Stimulated activated CD8-positive, alpha-beta memory T cell treated with anti-CD3 and anti-CD28 coated beads, Interleukin-7, amount 100 ng/mL, for 1 hour (primary cell): ENCODE measurements at places on chromosomes 16 and 17.

GRCh38 chr17:49739641-49740271 is 24.2 kb downstream of the FAM117A start:
- DNase-seq: peak; percentile 90

GRCh38 chr17:5135726-5136579 is 20.1 kb downstream of the USP6 start:
- no peak for DNase-seq

DNA sequence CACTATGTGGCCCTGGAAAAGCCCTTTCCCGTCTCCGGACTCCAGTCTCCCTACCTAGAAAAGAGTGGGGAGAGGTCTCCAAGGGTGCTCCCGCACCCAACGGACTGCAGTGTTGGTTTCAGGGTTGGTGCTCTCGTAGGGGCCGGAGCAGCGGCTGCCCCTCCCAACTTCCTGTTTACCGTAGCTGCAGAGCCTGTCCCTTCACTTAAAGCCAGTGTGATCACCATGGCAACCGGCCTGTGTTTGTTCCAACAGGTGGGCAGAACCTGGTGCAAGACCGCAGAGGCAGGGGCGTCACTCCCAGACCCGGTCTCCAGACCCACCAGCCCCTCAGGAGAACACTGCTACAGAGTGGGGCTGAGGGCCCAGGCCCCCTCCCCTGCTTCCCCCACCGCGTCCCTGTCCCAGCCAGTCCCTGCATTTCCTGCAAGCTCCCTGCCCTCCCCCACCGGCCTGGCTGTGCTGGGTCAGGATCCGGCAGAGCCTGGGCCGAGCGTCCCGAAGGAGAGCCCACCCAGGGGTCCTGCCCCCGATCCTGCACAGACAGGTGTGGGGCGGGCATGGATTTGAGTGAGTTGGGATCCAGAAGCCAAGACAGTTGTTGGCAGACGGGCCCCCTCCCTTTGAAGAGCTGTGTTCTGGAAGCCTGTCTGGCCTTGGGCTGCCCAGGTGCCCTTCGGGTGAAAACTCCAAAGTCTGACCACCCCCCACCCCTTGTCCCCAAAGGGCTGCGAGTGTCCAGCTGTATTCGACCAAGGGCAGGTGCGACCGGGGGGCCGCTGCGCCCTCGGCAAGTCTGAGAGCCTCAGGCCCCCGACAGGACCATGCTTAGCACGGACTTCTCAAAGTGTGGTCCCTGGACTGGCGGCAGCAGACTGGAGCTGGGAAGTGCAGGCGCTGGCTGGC is 1.5 kb upstream of the BAIAP3 start:
- no peak for DNase-seq

DNA sequence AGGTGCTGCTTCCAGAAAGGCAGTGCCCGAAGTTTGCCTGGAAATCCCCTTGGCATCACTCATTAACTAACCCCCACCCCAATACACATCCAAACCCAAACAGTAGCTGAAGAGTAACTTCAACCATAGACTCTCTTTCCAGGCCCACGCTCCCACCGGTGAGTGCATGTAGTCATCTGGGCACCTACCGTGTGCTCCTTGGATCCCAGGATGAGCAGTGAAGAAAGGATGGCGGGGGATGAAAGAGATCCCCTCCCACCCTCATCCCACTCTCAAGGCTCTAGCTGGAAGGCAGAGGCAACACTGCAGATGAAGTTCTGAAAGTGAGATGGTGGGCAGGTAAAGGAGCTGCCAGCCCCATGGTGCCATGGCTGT is 305.0 kb downstream of the SOX9 start:
- DNase-seq: no peak

DNA sequence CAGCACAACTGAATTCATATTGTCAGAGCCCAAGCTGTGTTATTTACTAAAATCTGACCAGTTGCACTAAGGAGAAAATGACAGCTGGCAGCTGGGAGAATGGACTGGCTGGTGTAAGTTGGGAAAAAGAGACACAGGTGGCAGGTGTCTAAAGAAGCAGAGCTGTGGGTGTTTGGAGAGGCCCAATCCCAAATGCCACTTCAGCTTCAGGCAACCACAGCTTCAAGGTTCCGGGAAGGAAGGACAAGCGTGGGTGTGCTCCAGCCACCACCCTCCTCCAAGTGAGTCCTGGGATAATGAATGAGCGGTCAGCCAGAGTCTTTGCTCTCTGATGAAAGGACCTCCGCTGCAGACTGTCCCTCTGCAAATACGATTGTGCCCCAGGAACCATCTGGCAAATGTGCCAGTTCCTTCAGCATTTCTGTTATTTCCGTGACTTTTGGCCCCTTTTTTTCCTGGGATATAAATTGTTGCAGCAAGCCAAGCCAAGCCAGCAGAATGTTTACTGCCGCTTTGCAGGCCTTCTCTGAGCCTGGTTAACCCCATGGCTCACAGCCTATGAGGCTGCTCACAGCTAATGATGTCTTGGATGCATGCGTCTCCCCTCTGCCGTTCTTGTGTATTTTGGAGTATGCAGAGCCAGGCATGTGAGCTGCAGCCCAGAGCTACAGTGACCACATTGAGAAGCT is 9.5 kb upstream of the RHBDL3 start:
- DNase-seq: no peak

- no peak for DNase-seq
Observed at GRCh38 chr17:28549236-28550132, 2.9 kb downstream of the UNC119 start.

DNA sequence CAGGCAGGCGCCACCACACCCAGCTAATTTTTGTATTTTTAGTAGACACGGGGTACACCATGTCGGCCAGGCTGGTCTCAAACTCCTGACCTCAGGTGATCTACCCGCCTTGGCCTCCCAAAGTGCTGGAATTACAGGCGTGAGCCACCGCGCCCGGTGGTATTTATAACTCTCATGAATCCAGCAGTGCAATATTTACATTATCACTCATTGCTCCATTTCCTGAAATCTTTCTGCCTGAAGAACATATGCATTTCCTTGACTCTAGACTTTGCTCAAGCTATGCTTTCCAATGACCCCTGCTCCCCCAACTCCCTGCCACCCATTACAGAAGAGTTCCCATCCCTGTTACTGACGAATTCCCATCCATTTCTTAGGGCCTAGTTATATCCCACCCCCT is 19.7 kb upstream of the NDUFAB1 start:
- no peak for DNase-seq

DNA sequence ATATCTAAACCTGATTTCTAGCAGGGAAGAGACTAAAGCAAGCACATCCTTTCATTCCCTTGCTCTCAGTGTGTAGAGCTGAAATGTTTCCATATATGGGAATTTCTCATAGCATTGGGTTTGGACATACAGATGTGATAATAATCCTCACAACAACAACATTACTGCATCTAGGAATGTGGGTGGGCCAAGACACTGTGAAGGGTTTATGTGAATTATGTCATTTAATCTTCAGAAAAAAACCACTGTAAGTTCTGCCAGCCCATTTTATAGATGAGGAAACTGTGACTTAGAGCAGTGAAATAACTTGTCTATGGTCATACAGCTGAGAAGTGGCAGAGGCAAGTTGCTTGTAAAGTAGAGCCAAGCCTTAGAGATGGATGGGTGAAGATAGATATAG is 5.2 kb downstream of the OMG start:
- no peak for DNase-seq

DNA sequence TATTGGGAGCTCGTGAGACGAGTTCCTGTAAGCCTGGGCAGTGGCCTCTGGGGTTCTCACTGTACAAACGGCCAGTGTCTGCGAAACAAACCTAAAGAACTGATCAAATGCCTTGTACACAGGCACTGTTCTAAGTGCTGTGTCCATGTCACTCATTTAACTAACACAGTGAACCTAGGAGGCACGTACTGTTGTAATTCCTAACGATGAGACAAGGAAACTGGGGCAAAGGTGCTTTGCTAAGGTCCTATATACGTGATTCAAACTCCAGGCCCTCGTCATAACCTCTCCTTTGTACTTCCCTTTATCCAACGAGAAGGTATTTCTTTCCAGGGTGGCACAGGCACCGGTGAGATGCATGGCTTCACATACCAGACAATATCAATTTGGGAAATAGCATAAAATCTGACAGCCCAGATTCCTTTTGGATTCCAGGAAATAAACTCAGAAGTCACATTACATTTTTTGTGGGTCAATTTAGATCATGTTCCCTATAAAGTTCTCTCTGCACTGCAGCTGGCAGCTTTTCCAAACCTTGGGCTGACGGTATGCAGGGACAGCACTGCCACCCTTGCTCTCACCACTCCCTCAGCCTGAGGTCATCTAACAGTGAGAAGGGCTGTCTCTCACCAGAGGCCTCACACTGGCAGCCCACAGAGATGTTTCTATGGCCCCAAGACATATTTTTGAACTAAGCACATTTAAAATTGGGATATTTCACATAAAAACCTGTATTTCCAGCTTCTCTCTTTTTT is 18.3 kb downstream of the GLYR1 start:
- DNase-seq: no peak

DNA sequence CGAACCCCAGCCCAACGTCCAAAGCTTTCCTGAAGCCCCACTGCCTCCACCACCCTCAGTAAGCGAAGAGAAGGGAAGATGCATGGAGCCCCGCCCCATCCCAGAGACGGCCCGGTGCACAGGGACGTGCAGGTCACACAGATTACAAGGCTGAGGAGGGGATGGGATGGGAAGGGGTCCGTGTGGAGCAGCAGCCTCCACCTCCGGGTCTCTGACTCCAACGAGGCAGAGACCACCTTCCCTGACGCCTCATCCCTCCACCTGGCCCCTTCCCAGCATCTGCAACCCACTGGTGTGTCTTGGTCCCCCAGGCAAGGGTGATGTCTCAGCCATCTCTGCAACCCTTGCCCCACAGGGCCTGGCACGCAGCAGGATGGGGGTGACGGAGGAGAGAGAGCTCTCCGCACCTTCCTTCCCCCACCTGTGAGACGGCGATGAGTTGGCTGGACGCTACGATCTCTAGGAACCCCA is 58.5 kb downstream of the TBC1D16 start:
- DNase-seq: no peak

GRCh38 chr16:49640581-49640980 is 215.3 kb downstream of the ZNF423 start:
- no peak for DNase-seq

DNA sequence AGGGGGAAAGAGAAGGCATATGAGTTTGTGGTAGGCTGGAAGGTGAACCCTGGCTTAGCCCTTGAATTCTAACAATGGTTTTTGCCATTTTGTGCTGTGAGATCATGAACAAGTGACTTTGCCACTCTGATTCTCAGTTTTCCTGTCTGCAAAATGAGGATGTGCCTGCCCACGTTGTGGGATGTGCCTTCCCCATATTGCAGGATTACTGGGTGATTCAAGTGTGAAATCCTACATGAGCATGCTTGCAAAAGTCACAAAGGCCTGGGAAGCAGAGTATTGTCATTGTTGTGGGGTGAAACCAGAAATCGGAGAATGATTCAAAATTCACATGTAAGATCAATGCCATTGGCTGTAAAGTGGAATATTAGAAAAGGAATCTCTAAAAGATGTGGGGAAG is 28.6 kb upstream of the TVP23A start:
- no peak for DNase-seq

DNA sequence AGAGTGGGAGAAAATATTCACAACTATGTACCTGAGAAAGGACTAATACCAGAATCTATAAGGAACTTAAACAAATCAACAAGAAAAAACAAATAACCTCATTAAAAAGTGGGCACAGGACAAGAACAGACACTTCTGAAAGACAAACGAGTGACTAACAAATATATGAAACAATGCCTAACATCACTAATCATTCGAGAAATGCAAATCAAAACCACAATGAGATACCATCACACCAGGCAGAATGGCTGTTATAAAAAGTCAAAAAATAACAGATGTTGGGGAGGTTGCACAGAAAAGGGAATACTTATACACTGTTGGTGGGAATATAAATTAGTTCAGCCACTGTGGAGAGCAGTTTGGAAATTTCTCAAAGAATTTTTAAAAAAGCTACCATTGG is 83.5 kb upstream of the WSCD1 start:
- no peak for DNase-seq
